ENCODE measurements at places on chromosomes 12 and 14.

GRCh38 chr12:110913119-110914056 is 7.0 kb downstream of the MYL2 start:
- no peak for DNase-seq

GRCh38 chr12:32264961-32265360 is 134.4 kb upstream of the FGD4 start:
- no peak for DNase-seq

DNA sequence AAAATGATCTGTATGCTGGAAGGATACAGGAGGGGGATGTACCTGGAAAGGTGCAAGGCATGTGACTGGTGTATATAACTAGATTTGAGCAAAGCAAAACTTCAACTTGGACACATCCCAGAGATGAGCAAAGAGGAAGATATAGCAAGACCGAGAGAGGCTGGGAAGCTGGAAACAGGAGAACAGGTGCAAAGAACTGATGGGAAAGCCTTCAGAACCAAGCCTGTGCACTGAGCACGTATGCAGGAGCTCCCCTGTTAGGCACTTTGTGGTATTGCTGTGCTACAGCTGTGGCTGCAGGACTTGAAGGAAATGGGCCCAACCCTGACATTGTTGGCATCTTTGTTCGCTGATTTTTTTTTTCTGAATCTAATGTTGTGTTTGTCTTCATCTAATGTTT is 120.7 kb upstream of the PWP1 start:
- DNase-seq = no peak

- DNase-seq = no peak
Observed at GRCh38 chr12:13891902-13892301, 89.5 kb downstream of the GRIN2B start.

GRCh38 chr14:99475179-99475578 is 5.5 kb downstream of the SETD3 start:
- DNase-seq = no peak

- no peak for DNase-seq
Observed at GRCh38 chr12:53120685-53121525, 17.6 kb downstream of the SOAT2 start.

- no peak for DNase-seq
Observed at GRCh38 chr12:12147111-12147510, 76.4 kb downstream of the BCL2L14 start.

DNA sequence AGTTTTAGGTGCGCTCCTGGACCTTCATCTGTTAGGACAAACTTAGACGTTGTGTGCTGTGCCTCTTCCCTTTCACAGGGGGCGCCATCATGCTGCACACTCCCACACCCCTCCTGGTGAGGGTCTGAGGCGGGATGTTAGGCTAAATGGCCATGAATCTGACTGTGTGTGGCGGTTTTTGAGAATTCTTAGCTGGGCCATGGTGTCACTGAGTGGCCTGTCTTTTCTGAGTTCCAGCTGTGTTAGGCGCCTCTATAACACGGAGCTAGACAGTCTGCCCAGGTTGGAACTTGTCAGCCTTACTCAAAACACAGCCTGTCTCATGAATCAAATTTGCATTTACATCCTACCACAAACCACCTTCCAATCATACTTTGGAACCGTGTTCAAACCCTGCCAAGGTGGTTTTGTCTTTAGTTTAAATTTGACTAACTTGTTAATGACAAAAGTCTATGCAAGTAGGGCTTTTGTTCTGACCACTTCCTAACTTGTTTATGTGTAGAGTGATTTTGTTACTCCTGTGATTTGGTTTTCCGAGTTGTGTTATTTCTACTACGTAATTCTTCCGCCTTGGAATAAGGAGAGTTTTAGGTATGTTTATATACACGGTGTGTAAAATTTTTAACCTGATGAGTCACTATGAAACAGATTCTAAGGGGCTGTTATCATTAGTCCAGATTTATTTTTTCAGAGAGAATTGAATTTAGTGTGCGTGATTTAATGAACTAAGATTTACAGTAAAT is 19.6 kb downstream of the ACVR1B start:
- DNase-seq = peak; percentile 44

- DNase-seq = no peak
Observed at GRCh38 chr12:124445121-124445718, 122.2 kb downstream of the NCOR2 start.

GRCh38 chr14:102565331-102565887 is 27.0 kb upstream of the RCOR1 start:
- DNase-seq = no peak

DNA sequence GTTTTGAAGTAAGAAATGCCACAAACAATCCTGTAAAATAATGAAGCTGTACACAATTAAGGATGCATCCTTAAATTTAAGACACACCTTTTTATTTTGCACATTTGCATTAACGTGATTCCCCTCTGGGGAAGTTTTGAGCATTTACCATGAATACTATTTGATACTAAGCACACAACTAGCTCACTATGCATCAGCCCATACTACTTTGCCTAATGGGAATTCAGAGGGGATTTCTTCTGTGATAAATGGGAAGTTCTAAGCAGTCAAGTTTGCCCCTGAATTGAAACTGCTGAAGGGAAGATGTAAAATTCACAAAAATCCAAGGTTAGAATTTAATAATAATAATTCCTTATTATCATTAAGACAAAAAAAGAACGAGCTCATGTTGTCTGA is 27.4 kb downstream of the SINHCAF start:
- no peak for DNase-seq

GRCh38 chr12:132329036-132329719 is at the start of gene GALNT9:
Gene GALNT9 (minus strand): TSS chr12:132329589. CDS start chr12:132329203, 386 bp downstream.
- DNase-seq = no peak

DNA sequence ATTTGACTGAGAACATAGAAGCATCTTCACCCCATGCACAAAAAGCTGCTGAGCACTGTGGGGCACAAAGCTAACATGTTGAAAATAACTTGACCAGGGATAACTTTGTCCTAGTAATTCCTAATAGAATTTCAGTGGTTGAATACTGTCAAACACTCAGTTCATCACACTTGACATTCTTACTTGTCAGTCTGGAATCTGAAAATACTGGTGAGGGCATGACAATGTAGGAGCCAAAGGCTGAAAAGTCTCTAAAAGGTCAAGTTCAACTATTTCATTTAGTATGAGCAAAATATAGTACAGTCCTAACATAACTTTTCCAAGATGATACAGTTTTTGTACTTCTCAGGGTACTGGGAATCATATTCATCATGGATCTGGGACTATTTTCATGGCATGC is 504.4 kb upstream of the LMO3 start:
- no peak for DNase-seq

DNA sequence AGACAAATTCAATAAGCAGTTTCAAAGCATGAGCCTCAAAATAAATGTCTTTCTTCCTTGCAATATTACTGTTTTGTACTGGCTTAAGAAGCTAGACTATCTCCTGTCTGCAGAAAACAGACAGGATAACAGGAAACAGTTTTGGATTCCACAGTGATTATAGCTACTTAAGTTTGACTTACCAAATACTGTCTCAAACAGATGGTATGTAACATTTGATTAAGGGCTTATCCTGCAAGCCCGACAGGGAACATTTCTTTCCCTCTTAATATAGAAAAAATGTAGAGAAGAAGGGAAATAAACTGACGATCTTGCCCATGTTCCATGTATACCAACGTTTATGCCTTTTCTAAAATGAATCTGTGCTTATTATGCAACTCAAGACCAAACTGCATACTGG is 179.9 kb upstream of the EEA1 start:
- no peak for DNase-seq

DNA sequence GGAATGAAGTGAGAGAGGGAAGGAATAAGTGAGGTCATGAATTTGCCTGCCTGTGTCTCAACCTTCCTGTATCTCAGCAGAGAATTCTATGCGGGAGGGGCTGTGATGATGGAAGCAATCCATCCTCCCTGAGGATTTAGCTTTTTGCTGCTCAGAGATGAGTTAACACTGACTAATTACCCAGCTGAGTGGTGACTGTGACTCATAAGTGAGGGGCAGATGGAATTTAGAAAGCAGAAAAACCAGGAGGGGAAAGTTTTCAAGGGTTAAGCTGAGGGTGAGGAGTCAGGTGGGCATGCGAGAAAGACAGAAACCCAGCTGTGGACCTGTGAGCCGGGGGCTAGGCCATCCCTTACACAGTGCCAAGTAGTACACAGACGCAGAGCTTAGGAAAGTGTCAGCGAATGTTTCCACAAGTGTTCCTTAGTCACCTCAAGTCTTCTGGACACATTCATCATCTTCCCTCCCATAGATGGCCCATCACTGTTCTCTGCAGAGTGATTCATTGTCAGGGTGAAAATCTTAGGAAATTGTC is 277.9 kb downstream of the IPO8 start:
- DNase-seq = no peak

DNA sequence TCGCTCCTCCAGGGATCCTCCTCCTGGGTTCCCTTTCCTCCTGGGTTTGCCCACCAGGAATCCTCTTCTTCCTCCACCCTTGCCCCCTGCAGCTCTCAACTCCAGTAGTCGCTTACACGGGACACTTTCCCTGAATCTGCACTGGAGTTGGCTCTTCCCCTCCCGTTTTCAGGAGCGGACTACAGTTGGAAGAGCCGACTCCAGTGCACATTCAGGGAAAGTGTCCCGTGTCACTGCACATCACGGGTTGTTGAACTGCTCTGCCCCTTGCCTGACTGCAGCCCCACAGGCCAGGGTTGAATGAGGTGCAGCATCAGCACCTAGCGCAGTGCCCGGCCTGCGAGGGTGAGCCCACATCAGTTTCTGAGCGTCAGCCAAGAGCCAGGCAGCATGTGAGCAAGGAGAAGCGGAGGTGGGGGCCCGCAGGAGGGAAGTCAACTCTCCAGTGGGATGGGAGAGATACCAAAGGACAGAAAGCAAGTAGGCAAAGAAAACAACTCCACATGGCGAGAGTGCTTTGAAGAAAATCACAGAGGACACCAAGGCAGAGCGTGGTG is 13.1 kb downstream of the RAPGEF3 start:
- no peak for DNase-seq

GRCh38 chr14:56955745-56956144 is 145.5 kb upstream of the OTX2 start:
- DNase-seq = no peak

DNA sequence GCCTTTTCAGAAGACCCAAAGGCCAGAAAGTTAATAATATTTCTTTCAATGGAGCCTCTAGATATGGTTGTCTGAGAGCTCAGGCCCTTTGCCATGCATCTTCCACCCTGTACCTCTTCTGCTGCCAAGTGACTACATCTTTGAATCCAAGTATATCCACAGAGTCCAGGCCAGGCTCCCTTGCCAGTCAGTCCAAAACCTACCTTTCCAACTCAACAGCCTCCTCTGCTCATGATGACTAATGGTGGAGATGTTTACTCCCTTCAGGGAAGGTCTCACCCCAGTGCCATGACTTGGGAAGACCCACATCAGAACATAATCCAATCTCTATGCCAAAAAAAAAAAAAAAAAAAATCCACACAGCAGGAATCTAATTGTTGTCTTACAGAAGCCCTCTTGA is 20.4 kb downstream of the TTC9 start:
- no peak for DNase-seq

DNA sequence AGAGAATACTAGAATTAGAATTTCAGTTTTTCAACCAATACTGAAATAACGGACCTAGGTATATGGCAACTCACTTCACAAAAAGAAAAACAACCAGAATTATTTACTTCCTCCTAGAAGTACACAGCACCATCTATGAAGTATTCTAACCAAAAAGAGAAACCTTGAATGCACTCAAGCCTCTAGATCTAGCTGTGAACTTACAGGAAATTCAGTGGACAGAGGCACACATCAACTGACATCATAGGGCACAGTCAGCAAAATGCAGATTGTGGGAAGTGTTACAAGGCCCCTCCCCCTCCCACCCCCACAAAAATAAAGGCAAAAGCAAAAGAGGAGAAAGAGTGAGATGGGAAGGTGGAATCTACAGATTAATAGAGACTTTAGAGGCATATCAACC is 102.4 kb downstream of the TMTC1 start:
- DNase-seq = no peak

DNA sequence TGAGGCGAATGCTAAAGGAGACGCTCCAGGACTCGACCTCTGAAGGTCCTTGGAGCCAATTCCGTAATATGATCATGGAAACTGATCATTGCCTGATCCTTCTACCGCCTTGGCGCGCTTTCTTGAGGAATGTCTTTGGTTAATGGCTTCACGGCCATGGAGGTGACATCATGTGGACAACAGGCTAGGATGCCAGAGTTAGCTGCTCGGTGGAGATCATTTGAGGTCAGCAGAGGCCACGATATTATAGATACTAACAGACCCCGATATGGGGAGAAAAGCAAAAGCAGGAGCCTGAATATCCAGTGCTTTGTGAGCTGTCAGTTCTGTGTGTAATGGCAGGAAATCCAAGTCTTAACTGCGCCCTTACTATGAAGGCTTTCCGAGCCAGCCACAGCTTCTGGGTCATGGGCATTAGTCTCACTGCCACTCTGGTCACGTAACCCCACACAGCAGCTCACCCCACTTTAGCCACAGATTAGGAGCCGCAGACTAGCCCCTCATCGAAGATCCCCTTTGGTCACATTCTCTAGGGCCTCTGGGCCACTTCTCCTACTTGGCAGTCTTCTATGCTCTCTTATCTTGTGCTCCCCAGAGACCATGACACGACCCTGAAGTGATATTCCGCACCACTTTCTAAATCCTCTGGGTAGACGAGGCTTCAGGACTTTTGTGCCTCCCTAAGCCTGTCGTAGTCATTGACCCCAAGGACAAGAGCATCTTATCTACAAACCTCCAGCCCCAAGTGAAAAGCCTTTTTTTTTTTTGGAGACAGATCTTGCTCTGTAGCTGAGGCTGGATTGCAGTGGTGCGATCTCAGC is 724 bp upstream of the CS start:
- DNase-seq = no peak

GRCh38 chr12:101697930-101698799 is 725 bp downstream of the CHPT1 start:
- DNase-seq = peak; percentile 43

- DNase-seq = no peak
Observed at GRCh38 chr14:93044121-93044520, 71.6 kb downstream of the ITPK1 start.

DNA sequence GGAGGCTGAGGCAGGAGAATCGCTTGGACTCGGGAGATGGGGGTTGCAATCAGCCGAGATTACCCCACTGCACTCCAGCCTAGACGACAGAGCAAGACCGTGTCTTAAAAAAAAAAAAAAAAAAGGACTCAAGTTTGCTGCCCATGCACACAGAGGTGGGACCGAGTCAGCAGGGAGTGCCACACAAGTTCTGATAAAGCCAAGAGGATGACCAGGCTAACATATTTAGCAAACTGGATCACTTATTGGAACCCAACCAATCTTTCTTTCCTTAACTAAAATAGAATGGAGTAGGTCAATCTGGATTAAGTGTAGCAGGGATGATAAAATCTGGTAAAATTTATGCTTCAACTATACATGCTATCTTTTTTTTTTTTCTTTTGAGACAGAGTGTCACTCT is 190.4 kb upstream of the FOXN3 start:
- DNase-seq = no peak

- no peak for DNase-seq
Observed at GRCh38 chr12:16387919-16388318, 40.5 kb downstream of the MGST1 start.

GRCh38 chr12:34297126-34297789 is 275.0 kb downstream of the ALG10 start:
- DNase-seq = no peak

- DNase-seq = no peak
Observed at GRCh38 chr14:100440758-100441203, 117.6 kb downstream of the SLC25A47 start.

- DNase-seq = no peak
Observed at GRCh38 chr12:70719071-70719470, 81.8 kb upstream of the PTPRB start.

- no peak for DNase-seq
Observed at GRCh38 chr14:56664811-56665421, 85.3 kb downstream of the TMEM260 start.

GRCh38 chr12:89239534-89239933 is 112.8 kb downstream of the DUSP6 start:
- no peak for DNase-seq

All from stimulated activated CD4-positive, alpha-beta T cell treated with anti-CD3 and anti-CD28 coated beads, Interleukin-2, amount 100 ng/mL, for 24 hours (primary cell).